ENCODE measurements at places on chromosomes 16 and 17. TPM values are rescaled to one million over a fixed set of nuclear protein-coding genes. Genes with fewer than 3 reads are reported as not detected.
A peak's percentile ranks its signal among the peaks of the same experiment; 100 is the strongest.

TAC4 gene
- total RNA-seq, result not detected

SLC26A11 gene
- 25.5 TPM for total RNA-seq

TMC7 gene
- total RNA-seq, result 18.6 TPM

GPRC5C gene
- total RNA-seq, result 153 TPM

HOXB3 gene
- 179 TPM for total RNA-seq

TEKT5 gene
- total RNA-seq, result 8.0 TPM

PLCG2 gene
- 37.6 TPM for total RNA-seq

C1QTNF8 gene
- not detected for total RNA-seq

CCDC57 gene
- total RNA-seq, result 108 TPM

GRCh38 chr17:64694207-64694606 is 32.1 kb upstream of the SMURF2 start:
- peak; percentile 69 for DNase-seq

- DNase-seq, result no peak
These were observed 133.3 kb downstream of the ENGASE start for GRCh38 chr17:79207960-79208359.

DNA sequence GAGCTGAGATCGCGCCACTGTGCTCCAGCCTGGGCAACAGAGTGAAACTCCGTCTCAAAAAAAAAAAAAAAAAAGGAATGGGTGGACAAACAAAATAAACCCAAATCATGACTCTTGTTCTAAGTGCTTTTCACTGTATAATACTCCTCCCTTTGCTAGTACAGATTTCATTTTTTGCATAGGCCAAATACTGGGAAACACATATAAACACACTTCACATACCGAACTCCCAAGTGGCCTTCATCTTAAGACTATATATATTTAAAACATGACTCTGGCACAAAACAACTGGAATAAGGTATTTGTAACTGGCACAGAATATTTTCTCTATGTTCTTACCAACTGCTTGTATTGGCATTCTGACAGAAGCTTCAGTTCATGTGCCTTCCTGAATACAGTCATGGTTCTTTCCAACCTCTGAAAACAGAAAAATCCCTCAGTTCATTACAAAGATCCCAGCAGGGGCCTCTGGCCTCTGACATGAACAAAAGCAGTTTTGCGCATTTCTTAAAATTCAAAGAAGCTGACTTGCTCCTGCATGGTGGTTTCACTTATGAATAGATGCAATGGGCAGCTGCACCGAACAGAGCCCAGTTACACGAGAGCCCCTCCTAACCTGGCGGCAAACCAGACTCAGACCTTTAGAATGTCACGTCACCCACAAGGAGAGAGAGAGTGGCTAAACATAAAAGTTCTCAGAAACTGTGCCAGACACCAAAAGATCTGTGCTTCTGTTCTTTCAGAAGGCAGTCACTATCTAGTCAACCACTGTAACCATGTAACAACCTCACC is 19.1 kb upstream of the COPRS start:
- no peak for DNase-seq

GRCh38 chr16:57911743-57912142 is 59.2 kb downstream of the CNGB1 start:
- DNase-seq, result no peak

- no peak for DNase-seq
These were observed 40.1 kb downstream of the CLEC16A start for GRCh38 chr16:10984509-10984908.

DNA sequence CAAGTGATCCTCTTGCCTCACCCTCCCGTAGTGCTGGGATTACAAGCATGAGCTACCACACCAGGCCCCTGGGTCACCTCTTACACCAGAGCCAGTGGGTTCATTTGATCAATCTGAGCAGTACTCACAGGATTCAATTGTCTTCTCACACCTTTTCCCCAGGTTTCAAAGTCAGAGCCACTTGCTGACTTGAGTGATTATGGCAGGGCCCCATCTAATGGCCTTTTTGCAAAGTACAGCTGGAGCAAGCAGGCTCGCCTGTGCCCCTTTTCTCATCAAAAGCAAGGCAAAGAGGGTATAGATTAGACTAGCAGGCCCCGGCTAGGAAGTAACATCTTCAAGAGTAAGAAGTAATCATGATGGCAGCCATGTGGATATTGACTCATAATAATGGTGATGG is 114.8 kb upstream of the NOL11 start:
- no peak for DNase-seq

GRCh38 chr17:80692931-80693467 is 148.4 kb downstream of the RPTOR start:
- DNase-seq, result no peak

GRCh38 chr17:39659279-39660010 is 5.7 kb upstream of the TCAP start:
- no peak for DNase-seq

DNA sequence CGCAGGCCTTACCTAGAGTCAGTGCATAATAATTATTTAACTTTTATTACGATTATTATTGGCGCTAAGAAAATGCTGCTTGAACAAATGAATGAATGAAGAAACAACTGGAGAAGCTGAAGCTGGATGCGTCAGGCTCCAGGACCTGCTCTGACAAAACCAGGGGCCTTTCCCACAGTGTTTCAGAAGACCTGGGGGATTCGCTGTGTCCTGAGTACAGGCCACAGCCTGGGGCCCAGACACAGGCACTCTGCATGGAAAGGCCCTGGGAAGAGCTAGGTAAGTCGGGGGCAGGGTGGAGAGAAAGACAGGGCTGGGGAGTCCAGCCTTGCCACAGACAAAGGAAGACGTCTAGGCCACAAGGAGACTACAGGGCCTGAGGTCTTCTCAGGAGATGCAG is 226.1 kb downstream of the ZNF423 start:
- no peak for DNase-seq

DNA sequence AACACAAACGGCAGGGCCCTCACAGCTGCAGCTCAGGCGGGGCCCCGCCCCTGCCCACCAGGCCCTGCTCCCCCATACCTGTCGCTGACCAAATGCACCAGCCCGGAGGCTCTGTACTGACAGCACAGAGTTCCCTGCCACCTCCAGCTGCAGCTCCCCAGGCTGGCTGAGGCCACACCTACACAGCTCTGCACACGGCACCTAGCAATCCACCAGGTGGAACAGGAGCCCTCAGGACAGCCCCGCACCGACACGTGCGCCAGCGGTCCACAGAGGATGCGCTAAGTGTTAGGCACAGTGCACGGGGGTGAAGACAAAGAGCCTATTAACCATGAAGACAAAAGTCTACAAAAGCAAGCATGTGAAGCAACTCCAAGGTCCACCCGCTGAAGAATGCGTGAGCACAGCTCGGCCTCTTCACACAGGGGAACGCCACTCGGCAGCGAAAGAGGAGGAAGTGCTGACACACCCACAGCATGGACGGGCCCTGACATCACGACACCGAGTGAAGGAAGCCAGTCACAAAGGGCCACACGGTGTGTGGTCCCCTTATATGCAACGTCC is 5.4 kb downstream of the ZCCHC14 start:
- no peak for DNase-seq

DNA sequence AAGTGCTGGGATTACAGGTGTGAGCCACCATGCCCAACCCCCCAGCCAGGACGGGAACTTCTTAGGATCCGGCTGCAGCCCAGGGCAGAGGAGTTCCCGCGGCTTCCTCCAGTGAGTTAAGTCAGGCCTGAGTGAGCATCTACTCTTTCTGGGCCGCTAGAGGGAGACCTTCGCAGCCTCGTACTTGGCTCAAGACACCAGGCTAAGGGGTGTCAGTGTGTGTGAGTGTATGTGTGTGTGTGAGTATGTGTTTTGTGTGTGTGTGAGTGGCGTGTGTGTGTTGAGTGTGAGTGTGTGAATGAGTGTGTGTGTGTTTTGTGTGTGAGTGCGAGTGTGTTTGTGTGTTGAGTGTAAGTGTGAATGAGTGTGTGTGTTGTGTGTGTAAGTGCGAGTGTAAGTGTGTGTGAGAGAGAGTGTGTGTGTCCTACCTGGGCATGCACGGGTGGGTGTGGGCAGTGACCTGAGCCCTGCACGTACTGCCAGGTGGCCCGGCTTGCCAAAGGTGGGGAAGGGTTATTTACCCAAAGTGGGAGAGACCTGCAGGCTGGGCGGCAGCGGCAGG is 58.5 kb downstream of the TMEM235 start:
- peak; percentile 86 for DNase-seq

DNA sequence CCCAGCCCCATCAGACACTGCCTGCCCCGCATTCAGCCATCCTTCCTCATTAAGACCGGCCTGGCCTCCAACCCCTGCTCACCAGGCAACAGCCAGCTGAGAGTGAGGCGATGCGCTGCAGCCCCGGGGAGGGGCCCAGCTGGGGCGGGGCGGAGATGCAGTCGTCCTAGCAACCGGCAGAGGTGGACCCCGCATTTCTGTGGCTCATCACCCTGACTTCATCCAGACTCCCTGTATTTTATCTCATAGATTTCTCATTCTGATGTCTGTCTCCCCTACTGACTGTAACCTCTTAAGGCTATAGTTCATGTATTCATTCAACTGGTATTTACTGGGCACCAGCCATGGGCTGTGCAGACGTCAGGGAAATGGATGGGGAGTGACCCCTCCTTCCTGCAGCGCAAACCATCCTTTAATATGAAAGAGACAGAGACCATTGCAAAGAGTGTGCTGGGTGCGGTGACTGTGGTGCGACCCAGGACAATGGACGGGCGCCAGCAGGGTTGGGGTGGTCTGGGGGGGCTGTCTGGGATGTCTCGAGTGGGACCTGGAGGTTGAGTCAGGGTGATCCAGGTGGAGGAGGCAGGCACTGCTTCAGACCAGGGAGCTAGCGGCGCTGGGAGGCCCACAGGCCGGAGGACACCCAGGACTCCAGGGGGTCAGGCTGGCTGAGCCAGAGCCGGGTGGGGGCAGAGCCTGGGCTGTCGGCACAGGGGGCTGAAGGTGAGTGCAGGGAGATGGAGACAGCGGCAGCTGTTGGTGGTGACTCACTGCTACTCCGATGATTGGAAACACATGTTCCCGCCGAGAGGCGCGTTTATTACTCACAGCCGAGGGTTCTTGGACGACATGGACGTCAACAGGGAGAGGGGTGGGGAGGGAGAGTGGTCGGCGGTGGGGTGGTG is 10.5 kb upstream of the TIMP2 start:
- DNase-seq, result peak; percentile 65

DNA sequence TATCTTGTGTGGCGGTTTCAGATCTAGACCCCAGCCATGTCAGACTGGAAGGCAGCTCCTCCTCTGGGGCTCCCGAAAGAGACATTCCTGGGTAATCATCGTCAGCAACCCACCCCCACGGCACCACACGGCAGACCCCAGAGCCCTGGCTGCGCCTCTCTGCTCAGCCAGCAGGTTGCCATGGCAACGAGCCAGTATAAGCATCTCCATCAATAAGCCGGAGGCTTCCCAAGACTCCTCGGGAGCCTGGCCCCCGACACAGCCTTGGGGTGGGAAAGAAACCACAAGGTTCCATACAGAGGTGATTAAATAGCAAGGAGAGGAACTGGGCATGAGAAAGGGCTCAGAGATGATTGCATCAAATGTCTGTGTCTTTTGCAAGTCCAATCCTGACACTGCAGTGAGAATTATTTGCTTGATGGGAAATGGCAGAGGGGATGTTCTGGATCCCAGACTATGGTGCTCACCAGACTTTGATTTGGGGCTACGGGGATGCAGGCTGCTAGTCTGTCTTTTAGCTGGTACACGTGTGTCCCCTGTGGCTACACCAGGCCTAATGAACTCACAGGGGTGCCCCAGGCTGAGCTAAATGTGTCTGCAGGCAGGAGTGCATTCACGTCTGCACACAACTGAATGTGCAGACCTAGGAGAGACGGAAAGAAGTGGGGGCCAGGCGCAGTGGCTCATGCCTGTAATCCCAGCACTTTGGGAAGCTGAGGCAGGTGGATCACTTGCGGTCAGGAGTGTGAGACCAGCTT is 320.5 kb upstream of the TNRC6C start:
- no peak for DNase-seq

DNA sequence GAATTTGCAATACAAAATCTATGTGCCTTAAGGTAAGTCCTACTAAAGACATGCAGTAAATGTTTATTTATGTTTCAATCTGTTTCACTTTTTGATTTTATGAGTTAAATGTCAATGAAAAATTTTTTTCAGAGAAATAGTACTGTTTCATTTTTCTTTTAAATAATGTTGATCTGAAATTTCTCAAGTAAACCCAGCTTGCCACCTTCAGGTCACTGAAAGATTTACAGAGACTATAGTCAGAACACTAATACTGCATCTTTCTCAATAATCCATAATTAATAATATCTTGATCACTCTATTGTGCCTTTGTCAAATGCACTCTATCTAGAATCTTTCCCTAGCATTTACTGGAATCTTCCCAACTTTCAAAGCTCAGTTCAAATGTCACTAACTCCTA is 6.5 kb upstream of the DHX40 start:
- no peak for DNase-seq

- no peak for DNase-seq
These were observed 143.3 kb downstream of the PITPNC1 start for GRCh38 chr17:67520252-67520906.

DNA sequence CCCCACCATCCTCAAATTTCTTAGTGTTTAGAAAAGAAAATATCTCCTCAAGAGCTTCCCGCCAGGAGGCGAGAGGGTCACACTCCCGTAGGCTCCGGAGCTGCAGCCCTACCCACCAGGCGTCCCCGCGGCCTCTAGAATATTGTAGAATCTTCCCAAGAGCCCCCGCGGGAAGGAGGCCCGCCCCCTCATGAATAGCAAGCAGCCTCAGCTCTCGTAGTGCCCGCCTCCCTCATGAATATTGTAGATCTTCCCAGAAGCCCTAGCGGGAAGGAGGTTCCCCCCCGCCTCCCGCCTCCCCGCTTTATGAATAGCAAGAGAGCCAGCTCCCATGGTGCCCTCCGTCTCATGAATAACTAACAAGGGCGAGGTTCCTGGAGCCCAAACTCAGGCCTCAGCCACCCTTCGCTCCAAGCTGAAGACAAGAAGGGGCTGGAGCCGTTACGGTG is at the start of gene FBXO47:
FBXO47 (minus strand) TSS at position 114 of the 449 bp plus-strand sequence. CDS start 4,378 bp downstream, outside the sequence.
- DNase-seq, result peak; percentile 93

DNA sequence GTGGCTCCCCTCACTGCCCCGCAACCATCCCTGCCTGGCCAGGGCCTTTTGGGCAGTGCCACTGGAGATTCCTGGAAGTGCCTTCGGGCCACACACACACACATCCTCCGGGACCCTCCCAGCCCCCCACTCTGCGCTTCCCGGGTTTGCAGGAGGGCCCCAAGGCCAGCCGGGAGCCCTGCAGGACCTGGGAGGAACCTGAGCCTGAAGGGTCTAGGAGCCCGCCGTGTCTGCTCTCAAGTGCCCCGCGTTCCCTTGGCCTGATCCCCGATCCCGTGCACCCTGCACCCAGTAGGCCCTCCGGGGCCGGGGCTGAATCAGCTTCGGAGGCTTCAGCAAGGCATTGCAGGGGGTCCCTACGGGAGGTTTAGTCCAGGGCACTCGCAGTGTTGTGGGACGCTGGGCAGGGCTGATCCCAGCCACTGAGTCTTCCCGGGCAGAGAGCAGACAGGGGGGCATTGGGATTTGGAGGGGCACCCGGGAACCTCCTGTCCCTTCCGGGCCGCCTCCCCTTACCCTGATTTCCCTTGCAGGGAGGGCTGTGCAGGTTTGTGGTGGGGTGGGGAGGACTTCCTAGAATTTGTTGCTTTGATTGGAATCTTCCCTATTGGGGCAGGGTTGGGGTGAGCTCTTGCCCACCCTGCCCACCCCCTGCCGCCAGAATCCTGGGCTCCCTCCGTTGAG is 36.9 kb downstream of the TMEM235 start:
- DNase-seq, result no peak

GRCh38 chr17:71472809-71473789 is 647.7 kb upstream of the SOX9 start:
- no peak for DNase-seq
